Stimulated activated CD4-positive, alpha-beta T cell treated with anti-CD3 and anti-CD28 coated beads, Interleukin-1b, Interleukin-23, amount 100 ng/mL, for 24 hours (primary cell): ENCODE measurements at places on chromosomes 12 and 14.

GRCh38 chr14:26163761-26164160 lies 434.1 kb downstream of the NOVA1 start:
- no peak for DNase-seq

- DNase-seq: no peak
These were observed 798.8 kb downstream of the SLC16A7 start for GRCh38 chr12:60394665-60395064.

DNA sequence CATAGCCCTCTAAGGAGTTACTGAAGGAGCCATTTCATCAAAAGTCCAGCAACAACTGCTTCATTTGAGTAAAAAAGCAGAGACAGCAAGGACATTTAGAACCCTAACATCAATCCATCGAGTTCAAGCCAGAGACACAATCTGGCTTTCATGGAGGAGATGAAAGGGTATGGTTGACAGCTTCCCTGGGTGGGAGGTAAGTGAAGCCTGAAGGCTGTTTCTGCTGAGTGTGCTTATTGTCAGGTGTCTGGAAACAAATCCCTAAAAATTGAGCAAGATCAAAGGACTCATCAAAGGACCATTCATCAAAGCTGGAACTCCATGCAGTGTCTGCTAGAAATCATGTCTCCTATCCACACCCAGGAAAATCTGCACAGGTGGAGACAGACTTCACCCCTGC lies 104.4 kb upstream of the CCDC196 start:
- no peak for DNase-seq

DNA sequence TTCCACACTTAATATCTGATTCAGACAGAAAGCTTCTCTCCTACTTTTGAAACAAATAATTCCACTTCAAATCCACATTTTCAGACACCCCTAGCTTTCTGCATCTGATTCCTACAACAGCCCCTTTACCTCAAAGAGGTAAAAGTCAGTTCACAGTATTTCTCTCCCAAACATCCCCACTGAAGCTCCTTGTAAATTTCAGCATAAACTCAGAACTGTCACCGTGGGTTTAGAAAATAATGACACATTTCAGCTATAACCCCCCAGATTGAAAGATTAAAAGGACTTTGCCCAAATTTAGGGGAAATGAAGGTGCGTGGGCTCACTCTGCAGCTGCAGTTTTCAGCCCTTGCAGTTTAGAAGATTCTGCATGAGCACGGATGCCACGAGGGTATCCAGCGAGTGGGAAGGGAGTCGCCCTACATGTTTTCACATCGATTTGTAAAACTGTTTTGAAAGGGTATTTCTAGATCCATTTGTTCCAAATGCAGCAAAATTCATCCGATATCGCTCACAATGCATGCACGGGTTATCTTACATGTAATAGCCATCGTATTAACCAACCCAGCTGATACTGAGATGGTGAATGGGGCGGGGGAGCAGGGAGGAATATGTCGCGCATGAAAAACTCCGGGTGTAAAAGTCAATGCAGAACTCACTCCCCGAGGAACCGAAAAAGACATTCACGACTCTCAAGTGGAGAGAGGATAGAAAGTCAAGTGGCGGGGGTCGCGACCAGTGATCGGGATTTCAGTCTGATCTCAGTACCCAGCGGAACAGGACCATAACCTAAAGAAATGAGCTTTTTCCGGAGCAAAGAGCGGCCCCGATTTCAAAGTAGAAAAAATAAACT lies 5.0 kb upstream of the CCND2 start:
- no peak for DNase-seq

- no peak for DNase-seq
These were observed 1.7 kb downstream of the KLHDC2 start for GRCh38 chr14:49769581-49770211.
